ENCODE measurements at places on chromosomes 2 and 18.

- no peak for DNase-seq
Observed at GRCh38 chr2:68855550-68855949, 15.6 kb downstream of the BMP10 start.

GRCh38 chr2:232588680-232589585 lies 38.4 kb downstream of the EIF4E2 start:
- DNase-seq, result peak; percentile 72

DNA sequence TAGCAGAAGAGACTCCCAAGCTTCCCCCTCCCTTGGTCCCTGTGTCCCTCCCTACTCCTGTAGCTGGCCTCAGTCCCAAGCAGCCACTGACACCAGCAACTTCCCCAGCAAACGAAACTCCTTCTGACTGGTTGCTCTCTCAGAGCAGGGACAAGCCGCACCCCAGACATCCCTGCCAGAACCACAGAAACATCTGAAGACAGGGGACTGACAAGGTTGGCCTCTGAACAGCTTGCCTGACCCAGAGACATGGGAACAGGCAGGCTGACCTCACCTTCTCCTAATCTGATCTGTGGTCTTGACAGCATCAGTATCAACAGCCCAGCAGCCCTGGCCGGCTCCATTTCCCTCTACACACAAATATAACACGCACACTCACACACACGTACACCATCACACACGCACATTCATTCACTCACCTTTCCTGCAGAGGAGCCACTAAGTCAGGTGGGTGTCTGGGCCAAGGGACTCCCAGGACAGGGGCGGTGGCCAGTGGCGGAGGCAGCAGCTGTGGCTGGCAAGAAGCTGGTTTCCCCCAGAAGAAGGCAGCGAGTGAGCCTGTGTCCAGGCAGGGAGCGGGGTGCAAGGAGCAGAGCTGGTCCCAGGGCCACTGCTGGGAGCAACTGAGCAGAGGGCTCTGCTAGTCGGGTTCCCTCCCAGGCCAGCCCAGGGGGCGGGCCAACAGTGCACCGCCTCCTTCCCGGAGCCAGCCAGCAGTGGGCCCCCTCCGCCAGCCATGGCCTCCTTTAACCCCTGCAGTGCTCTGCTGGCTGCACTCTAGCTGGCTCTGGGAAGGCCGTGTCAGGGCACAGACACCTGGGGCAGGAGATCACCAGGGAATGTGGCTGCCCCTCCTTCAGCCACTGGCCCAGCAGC lies 59.1 kb downstream of the TNS1 start:
- peak; percentile 87 for DNase-seq

DNA sequence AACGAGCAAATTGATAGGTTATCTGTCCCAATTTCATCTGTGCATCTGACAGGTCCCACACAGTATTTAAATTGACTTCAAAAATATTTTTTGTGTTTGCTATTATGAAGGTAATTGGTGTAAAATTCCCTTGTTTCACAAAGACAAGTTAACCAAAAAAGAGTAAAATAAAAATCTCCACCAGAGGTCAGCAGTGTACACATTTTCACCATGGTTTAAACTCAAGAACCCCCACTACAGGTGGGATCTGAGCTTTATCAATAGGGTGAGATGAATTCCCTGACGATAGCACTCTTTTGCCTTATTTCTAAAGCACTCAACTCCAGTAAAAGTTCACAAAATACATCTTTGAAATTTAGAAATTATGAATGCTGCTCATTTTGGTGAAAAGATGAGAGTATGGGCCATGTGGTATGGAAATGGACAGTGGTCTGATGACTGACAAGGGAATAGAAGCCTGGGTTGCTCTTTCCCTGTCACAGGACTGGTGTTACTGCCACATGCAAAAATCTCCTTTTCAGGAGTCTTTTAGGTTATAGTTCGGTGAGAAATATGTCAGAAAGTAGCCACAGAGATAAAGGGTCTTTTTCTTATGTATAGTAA lies 68.0 kb downstream of the SERPINB8 start:
- no peak for DNase-seq

Data from left forelimb (tissue), 1 donor.